ENCODE measurements at places on chromosomes 12 and 14. TPM values are rescaled to one million over a fixed set of nuclear protein-coding genes. Genes with fewer than 3 reads are reported as not detected.

RNF34 gene
- polyA plus RNA-seq: 13.5 TPM

DNA sequence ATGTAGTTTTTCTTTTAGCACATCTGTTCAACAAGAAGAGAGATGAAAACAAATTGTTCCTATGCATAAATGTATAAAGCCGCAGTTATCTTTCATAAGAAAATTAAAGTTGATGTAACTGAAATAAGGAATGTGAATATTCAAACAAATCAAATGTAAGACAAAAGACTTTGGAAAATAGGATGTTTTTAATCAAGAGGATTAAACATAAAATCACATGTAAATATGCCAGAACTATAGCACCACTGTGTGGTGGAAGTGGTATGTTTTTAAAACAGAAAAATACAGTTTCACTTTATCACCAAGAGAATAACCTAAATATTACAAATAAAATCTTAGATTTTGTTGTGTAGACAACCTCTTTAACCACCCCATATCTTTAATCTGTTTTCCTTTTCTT is 40.4 kb downstream of the CAPS2 start:
- H3K4me1 ChIP-seq: no peaks in the 10 kb centered on the region
- H3K27ac ChIP-seq: no peak overlapping the region
- H3K4me3 ChIP-seq: no peak overlapping the region
- no peaks in the 10 kb centered on the region for H3K27me3 ChIP-seq
- no peak for DNase-seq

TAS2R43 gene
- not detected for polyA plus RNA-seq

CMKLR1 gene
- polyA plus RNA-seq: 4.2 TPM

OR6C1 gene
- not detected for polyA plus RNA-seq

DCN gene
- 148 TPM for polyA plus RNA-seq

DNA sequence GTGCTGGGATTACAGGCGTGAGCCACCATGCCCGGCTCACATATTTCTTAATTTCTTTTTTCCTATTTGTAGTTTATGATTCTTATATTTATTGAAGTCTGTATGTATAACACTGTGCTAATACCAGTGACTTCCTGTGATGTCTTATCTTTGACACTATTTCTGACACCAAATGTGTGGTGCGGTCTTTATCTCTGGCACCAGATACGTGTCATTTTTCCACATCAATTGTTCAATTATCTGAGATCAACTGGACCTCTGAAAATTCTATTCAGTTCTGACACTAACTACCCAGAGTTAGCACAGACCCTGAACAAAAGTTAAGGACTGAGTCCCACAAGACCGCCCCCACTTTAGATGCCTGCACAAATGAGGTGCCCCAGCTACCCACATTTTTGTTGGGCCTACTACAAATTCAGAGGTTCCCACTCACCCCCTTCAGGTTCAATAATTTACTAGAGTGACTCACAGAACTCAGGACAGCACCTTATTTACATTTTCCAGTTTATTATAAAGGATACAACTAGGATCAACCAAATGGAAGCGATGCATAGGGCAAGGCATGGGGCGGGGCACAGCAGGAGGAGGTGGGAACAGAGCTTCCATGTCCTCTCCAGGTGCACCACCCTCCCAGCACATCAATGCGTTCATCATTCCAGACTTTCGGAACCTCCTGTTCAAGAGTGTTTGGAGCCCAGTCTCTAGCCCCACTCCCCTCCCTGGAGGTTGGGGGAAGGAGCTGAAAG is 11.6 kb upstream of the SRSF9 start:
- H3K27me3 ChIP-seq: no peaks in the 10 kb centered on the region
- no peaks in the 10 kb centered on the region for H3K4me1 ChIP-seq
- no peak overlapping the region for H3K4me3 ChIP-seq
- DNase-seq: no peak
- H3K36me3 ChIP-seq: no peaks in the 10 kb centered on the region
- H3K27ac ChIP-seq: no peak overlapping the region

TMEM30B gene
- polyA plus RNA-seq: 7.4 TPM

DNA sequence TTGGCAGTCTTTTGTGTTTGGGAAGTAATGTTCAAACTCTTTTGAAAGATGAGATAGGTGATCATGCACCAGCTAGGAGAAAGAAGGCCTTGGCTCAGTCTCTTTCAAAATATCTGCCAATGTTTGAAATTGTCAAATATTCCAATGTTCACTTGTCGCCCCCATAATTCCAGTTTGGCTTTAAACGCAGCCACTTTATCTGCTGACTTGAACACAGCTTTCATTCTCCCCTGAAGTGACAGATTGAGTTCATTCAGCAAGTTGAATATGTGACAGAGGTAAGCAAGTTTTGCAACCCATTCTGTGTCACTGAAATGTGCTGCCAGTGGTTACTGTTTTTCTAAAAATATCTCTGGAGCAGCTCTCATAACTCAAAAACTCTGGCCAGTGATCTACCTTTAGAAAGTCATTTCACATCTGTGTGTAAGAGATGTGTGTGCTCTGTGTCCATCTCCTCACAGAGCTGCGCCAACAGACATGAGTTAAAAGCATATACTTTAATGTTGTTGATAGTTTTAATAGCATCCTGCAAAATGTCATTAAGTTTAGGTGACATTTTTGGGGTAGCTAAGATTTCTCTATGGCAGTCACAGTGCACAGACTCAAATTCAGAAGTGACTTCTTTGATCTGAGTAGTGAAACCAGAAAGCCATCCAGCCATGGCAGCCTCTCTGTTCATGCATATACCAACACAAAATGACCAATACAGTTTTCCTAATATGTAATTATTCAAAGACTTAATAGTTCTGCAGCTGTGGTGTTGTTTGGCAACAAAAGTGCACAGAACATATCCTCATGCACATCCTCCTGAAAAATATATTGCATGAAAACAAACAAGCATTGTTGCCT is 614.3 kb upstream of the MIS18BP1 start:
- no peaks in the 10 kb centered on the region for H3K36me3 ChIP-seq
- H3K27ac ChIP-seq: no peak overlapping the region
- H3K27me3 ChIP-seq: no peaks in the 10 kb centered on the region
- DNase-seq: no peak

- no peak for DNase-seq
- no peaks in the 10 kb centered on the region for H3K4me1 ChIP-seq
- no peaks in the 10 kb centered on the region for H3K27me3 ChIP-seq
- no peak overlapping the region for H3K4me3 ChIP-seq
- H3K36me3 ChIP-seq: no peaks in the 10 kb centered on the region
Observed at GRCh38 chr12:10251669-10252068, 39.0 kb downstream of the GABARAPL1 start.

DNA sequence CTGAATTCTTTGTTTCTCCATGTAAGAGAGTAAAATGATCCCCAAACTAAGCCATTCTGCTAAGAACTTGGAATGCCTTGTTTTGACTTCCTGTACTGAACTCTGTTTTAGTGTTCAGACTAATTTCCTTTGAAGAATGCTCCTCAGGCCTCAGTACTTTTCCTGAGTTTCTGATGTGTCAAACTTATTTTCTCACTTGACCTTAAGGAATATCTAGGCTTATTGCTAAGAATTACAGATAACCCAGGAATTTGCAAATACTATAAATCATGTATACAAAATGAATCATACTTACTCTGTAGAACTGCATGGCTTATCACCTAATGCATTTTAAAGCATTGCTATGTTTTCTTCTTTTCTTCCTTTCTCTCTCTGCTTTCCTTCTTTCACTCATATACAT is 93.1 kb upstream of the PKP2 start:
- no peak overlapping the region for H3K4me3 ChIP-seq
- no peaks in the 10 kb centered on the region for H3K27me3 ChIP-seq

- H3K4me3 ChIP-seq: no peak overlapping the region
- no peak for DNase-seq
- H3K27me3 ChIP-seq: no peaks in the 10 kb centered on the region
Observed at GRCh38 chr14:68934066-68934465, 45.0 kb downstream of the ACTN1 start.

- no peak for DNase-seq
- H3K4me1 ChIP-seq: no peaks in the 10 kb centered on the region
- no peaks in the 10 kb centered on the region for H3K27me3 ChIP-seq
- H3K27ac ChIP-seq: no peak overlapping the region
Observed at GRCh38 chr14:76051717-76052465, 66.3 kb downstream of the IFT43 start.

CD63 gene
- polyA plus RNA-seq: 348 TPM

DNA sequence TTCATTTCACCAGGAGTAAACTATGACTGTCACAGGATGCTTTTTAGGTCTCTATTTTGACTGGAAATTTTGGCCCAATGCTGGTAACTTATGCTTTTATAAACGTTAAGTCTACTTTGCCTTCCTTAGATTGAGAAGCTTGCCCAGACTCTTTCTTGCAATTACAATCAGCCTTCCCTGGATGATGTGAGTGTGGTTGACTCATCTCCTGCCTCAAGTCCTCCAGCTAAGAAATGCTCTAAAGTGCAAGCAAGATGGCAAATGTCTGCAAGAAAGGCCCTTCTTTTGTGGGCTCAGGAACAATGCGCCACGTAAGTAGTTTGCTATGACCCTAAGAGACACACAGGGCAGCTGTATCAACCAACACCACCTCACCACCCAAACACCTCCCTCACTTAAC is 96.9 kb downstream of the SYNE2 start:
- no peak overlapping the region for H3K4me3 ChIP-seq
- no peak for DNase-seq
- peaks cover 2% of the 10 kb centered on the region for H3K36me3 ChIP-seq
- H3K4me1 ChIP-seq: no peaks in the 10 kb centered on the region
- no peaks in the 10 kb centered on the region for H3K27me3 ChIP-seq
- no peak overlapping the region for H3K27ac ChIP-seq

P3H3 gene
- polyA plus RNA-seq: 0.42 TPM

PEBP1 gene
- polyA plus RNA-seq: 724 TPM

EXOC3L4 gene
- 26.6 TPM for polyA plus RNA-seq

DNA sequence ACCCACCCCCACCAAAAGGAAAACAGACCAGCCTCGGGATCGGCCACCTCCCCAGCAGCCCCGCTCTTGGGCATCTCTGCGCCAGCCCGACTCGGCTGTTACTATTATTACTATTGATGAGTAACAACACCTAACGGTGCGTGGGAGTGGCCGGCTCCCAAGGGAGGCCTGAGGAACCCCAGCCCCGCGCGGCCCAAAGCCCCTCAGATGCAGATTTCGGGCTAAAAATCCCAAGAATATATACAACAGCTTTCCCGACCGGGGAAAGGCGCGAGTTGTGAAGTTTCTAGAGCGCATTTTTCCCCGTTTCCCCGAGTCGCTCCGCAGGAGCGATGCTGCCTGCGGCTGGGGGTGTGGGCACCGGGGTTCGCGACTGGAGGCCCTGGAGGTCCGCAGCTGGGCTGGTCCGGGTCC is 565 bp downstream of the NT5DC3 start:
- H3K4me3 ChIP-seq: peak overlapping the region; percentile 75
- DNase-seq: no peak
- no peaks in the 10 kb centered on the region for H3K36me3 ChIP-seq
- no peaks in the 10 kb centered on the region for H3K27me3 ChIP-seq

- H3K27me3 ChIP-seq: no peaks in the 10 kb centered on the region
- H3K4me1 ChIP-seq: no peaks in the 10 kb centered on the region
- no peak overlapping the region for H3K4me3 ChIP-seq
- no peaks in the 10 kb centered on the region for H3K36me3 ChIP-seq
Observed at GRCh38 chr14:97408937-97409815, 612.0 kb downstream of the VRK1 start.

CCDC38 gene
- polyA plus RNA-seq: 0.61 TPM

DNA sequence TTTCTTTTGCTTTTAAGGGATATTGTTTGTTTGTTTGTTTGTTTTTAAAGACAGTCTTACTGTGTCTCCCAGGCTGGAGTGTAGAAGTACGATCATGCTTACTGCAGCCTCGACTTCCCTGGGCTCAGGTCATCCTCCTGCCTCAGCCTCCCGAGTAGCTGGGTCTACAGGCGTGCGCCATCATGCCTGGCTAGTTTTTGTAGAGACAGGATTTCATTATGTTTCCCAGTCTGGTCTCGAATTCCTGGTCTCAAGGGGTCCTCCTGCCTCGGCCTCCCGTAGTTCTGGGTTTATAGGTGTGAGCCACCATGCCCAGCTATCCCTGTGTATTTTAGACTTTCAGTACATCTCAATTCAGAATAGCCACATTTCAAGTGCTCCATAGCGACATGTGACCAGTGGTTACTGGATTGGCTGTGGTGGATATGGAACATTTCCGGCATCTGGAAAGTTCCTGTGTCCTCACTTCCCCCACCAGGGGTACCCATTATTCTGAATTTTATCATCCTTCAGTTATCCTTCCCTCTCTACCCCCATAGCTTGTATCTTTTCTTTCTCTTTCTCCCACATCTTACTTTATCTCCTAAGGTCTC is 61.1 kb downstream of the HRK start:
- no peak overlapping the region for H3K4me3 ChIP-seq
- peaks cover 6% of the 10 kb centered on the region for H3K4me1 ChIP-seq
- no peaks in the 10 kb centered on the region for H3K36me3 ChIP-seq
- DNase-seq: no peak

TMEM121 gene
- polyA plus RNA-seq: 1.5 TPM

GRCh38 chr12:24356240-24356804 is 406.9 kb upstream of the SOX5 start:
- no peaks in the 10 kb centered on the region for H3K36me3 ChIP-seq
- H3K4me1 ChIP-seq: peaks cover 8% of the 10 kb centered on the region
- no peak for DNase-seq

GRCh38 chr12:25324861-25325260 is 74.1 kb upstream of the KRAS start:
- no peak overlapping the region for H3K27ac ChIP-seq
- no peaks in the 10 kb centered on the region for H3K27me3 ChIP-seq

Measured in liver (tissue), 10 donors.